ENCODE measurements at places on chromosomes 3 and 15.

DNA sequence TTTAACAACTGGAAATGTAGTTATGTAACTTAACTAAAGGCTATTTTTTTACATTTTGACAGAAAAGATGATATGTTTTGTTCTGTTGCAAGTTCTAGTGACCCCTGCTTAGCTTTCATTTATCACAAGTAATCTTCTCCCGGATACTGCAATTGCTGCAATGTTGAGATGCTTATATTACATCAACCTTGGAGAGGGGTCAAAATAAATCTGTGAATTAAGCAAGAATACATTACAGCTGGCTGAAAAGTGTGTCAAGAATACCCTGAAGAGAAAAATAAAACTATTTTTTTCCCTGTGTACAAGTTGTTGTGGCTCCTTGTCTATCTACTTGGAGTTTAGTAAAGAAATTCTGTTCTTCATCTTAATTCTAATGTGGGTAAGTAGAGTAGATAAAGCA, 232.1 kb upstream of the GOLIM4 start:
- DNase-seq, result no peak

GRCh38 chr3:124972457-124972856, 37.9 kb upstream of the MUC13 start:
- no peak for DNase-seq

GRCh38 chr15:68601206-68602197, 22.7 kb downstream of the CORO2B start:
- no peak for DNase-seq

- no peak for DNase-seq
Observed at GRCh38 chr15:80414546-80415357, 10.6 kb downstream of the ARNT2 start.

DNA sequence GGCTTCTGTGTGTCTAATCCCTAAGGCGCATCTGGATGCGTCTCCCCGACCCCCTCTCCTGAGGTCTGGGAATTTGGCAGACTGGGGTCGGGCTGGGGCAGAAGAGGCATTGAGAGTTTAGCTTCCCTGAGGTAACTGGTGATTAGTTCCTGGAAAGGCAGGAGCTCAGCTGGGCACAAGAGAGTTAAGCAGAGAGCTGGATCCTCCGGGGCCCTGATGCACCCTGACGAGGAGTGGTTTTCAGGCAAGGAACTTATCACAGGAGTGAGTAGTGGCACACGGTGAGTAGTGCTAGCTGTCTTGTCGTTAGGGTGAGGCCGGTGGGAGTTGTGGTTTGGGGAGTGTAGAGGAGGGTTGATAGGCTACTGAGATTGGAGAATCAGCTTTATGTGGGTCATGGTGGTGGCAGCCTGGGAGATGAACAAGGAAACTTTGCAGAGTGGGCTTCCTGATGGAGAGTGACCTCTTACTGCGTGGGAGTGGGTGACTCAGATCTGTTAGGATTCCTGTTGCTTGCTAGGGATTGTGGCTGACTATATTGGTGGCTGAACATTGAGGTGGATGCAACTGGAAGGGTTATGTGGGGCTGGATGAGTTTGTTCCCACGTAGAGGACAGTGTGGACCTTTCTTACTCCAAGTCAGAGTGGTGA, 897 bp downstream of the RAD54L2 start:
- DNase-seq, result peak; percentile 54

GRCh38 chr3:71402911-71403310, 180.6 kb downstream of the FOXP1 start:
- DNase-seq, result no peak

DNA sequence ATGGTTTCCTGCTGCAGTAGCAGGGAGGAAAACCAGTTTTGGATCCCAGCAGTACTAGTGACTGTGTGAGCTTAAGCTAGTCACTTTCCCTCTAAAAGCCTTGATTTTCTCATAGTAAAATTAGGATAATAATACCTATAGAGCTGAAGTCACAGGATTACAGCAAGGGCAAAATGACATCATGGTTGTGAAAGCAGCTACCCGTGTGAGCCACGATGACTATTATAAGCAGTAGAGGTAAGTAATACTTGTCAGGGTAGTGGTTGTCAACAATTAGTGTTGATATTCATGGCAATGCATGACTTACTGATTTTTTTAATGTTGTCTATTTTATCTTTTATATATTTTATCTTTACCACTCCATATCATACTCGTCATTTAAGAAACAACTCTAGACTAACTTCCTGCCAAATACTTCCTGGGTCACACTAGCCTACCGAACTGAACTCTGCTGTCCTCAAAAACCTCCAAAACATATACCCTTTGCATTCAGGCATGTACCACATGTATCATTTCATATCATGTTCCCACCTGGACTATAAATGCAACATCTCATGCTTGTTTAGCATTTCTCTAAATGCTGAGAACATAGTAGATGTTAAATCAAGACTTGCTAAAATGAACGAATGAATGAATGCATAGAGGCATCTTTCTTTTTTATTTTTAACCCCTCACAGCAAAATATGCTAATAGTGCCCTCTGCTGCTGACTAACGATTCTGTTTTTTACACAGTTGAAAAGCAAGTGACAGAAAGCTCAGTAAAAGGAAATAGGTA, 172.6 kb downstream of the P3H2 start:
- DNase-seq, result no peak

GRCh38 chr3:149958171-149958796, 12.4 kb downstream of the PFN2 start:
- no peak for DNase-seq

DNA sequence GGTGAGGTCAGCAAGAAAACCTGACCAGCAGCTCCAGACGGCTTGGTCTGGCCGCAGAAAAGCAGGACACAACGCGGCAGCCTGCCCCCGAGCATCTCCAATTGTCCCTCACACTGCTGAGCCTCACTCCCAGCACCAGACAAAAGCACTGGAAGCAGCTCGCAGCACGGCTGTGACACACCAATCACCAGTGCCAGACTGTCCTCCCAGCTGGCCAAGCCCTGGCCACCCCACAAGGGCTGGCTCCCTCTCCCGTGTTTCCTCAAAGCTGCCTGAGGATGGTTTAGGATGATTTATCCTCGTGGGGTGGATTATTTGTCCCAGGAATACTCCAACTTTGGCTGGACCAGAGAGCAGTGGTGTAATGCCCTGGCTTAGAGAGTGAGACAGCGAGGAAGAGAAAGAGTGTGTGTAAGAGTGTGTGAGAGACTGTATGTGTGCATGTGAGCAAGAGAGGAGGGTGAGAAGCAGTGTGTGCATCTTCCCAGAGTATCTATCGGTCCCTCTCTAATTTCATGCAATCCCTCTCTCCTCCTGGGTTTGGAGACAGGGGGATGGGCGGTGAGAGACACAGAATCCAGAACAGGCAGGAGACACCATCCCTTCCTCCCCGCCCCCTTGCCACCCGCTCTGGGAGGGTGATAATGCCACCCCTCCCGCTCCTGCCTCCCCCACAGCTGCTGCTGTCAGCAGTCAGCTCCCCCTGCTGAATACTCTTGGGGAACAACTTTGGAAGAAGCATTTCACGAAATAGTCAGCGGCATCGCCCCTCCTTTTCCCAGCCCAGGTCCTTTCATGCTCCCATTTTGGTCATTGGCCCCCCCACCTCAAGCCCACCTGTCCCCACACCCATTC, 34.2 kb downstream of the SEMA5B start:
- no peak for DNase-seq

DNA sequence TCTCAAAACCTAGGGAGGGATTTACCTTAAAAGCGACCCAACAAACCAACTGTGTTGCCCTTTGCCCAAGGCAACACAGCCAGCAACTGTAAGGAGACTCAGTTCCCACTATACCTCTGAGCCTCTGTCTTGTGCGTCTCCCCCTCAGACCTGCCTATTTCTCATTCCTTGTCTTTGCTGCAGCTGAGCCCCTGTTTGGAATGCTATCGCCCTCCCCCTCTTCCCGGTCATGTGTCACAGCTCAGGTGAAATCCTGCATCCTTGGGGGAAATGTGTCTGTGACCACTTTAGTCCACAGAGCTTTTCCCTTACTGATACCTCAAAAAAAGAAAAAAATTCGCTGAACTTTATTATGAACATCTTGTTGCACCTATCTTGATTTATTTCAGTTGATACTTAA, 52.0 kb upstream of the LRIG1 start:
- DNase-seq, result no peak

DNA sequence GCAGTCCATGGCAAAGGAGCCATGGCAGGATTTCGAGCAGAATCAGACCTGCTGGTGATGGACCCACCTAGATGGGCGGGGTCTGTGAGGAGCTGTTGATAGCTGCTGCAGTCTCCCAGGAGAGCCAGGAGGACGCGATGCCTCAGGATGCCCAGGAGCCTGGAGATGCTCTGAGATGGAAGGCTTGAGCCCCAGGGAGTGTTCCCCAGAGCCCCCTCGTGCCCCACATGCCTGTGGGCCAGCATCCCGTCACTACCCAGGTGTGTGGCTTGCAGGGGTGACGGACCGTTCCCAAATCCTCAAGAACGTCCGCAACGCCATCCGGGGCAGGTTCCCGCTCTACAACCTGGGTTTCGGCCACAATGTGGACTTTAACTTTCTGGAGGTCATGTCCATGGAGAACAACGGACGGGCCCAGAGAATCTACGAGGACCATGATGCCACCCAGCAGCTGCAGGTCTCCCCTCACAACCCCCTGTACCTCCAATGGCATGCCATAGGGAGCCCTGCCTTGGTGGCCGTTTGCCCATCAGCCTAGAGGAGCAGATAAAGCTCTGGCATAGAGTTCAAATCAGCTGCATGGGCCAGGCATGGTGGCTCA, 6.7 kb downstream of the ITIH1 start:
- DNase-seq, result no peak

GRCh38 chr15:56176996-56177395, 66.7 kb downstream of the RFX7 start:
- no peak for DNase-seq

DNA sequence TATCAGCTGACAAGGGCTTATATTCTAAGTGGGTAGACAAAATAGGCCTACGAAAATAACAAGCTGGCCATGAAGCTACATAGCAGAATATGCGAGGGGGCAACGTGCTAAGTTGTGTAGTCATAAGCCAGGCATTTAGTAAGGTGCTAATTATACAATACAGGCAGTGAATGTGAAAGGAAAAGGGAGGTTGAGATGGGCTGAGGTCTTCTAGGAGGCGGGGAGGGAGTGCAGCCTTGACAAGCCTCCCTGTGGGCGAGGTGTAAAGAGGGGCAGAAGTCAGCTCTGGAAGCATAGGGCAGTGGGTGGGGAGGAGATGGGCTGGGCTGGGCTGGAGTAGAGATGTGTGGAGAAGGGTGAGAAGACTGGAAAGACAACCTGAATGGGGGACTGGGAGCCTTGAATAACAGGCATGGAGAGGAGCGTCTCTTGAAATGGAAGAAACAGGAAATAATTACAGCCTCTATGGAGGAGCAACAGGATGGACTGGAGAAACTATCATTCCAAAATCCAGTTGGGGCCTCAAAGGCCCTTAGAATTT, 1.2 kb downstream of the TIGIT start:
- no peak for DNase-seq

GRCh38 chr3:115251509-115251908, 104.4 kb upstream of the ZBTB20 start:
- no peak for DNase-seq

DNA sequence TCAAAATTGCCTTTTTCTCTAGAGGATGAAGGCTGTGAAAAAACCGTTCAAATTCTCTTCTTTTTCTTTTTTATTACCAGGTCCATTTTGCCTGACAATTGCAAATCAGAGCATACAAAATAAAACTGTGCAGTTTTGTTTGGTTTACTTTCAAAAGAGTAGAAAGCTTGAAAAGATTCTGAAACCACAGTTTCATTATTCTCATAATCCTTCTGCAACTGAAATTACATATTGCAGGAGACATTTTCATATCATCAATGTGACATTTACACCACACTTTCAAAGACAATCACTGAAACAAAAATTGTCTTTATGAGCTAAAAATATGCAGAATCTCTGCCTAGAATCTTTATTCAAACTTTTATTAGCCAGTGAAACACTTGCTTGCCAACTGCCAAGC, 296.4 kb upstream of the TPRG1 start:
- no peak for DNase-seq

DNA sequence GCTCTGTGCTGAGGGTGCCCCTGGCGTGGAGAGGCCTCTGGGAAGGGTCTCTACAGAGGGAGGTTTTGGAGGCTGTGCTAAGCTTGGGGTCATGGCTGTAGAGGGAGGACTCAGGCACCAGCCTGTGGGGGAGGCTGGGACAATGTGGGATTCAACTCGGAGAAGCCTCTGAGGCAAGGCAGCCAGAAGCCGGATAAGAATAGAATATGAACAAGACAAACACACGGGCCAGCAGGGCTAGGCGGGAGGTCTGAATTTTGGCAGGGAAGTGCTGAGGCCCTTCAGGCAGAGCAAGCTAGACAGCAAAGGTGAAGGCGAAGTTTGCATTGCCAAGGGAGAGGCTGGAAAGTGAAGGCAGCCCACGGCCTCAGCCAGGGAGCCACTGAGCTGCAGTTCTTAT, 612.1 kb upstream of the NR2F2 start:
- peak; percentile 38 for DNase-seq

- DNase-seq, result no peak
Observed at GRCh38 chr3:23837691-23838090, 31.9 kb downstream of the UBE2E1 start.

- no peak for DNase-seq
Observed at GRCh38 chr3:49295489-49296058, 18.5 kb upstream of the C3orf62 start.

DNA sequence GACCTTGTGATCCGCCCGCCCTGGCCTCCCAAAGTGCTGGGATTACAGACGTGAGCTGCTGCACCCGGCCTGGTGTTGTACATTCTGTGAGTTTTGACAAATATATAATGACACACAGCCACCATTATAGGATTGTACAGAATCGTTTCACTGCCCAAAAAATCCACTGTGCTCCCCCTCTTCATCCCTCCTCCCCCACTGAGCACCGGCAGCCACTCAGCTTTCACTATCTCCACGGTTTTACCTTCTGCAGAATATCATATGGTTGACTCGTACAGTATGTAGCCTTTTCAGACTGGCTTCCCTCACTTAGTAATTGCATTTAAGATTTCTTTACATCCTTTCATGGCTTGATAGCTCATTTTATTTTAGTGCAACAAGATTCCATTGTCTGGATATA, 56.7 kb upstream of the ATP13A3 start:
- no peak for DNase-seq

All from mesothelial cell of epicardium (in vitro differentiated cells).